Activated naive CD8-positive, alpha-beta T cell treated with anti-CD3 and anti-CD28 coated beads, Interleukin-2, amount 10 ng/mL, durations not matched to agents 7 days and 5 days (primary cell): ENCODE measurements at places on chromosomes 2 and 18. TPM values are rescaled to one million over a fixed set of nuclear protein-coding genes. Genes with fewer than 3 reads are reported as not detected.

The SLC5A7 gene
- not detected for total RNA-seq

The DES gene
- total RNA-seq: not detected

The C1GALT1C1L gene
- total RNA-seq: not detected

The NFATC1 gene
- total RNA-seq: 46.9 TPM

DNA sequence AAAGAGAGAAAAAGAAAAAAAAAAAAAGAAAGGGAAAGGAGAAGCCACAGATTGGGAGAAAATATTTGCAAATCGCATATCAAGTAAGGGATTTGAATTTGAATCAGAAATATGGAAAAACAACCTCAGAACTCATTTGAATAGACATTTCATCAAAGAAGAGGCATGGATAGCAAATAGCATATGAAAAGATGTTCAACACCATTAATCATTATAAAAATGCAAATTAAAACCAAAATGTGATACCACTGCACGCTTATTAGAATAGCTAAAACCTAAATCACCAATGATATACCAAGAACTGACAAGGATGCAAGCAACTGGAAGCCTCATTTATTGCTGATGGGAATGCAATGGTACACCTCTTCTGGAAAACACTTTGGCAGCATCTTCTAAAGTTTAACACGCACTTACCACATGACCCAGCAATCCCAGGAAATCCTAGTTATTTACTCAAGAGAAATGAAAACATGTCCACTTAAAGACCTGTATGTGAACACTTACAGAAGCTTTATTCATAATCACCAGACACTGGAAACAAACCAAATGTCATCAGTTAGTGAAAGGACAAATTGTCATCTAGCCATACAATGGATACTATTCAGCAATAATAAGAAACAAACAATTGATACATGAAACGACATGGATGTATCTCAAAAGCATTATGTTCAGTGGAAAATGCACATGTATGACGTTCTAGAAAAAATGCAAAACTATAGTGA is 10.3 kb downstream of the DNER start:
- H3K4me1 ChIP-seq: no peaks in the 10 kb centered on the region
- H3K36me3 ChIP-seq: no peaks in the 10 kb centered on the region
- H3K4me3 ChIP-seq: no peak overlapping the region

DNA sequence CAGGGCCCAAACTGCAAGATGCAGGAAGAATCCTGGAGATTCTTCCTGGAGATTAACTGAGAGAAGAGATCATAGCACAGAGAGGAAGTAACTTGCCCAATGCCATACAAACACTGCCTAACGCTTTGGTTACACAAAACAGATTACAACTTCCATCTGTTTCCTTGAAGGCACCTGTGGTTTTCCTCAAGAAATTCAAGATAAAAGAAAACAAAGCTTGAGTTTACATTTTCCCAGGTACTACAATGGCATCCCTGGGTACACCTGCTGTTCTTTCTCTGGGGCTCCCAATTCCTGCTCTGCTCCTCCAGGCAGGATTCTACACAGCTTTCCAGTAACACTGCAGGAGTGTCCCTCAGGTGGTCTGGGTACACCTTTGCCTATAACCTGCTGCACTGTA is 781.9 kb upstream of the ID2 start:
- H3K4me3 ChIP-seq: no peak overlapping the region
- peaks cover 9% of the 10 kb centered on the region for H3K27me3 ChIP-seq
- no peaks in the 10 kb centered on the region for H3K36me3 ChIP-seq
- peaks cover 25% of the 10 kb centered on the region for H3K4me1 ChIP-seq
- DNase-seq: no peak
- no peak overlapping the region for H3K27ac ChIP-seq

GRCh38 chr18:10544093-10544748 is 18.4 kb downstream of the NAPG start:
- no peak for DNase-seq
- H3K27me3 ChIP-seq: no peaks in the 10 kb centered on the region
- H3K4me1 ChIP-seq: peaks cover 4% of the 10 kb centered on the region
- H3K4me3 ChIP-seq: no peak overlapping the region
- peaks cover 28% of the 10 kb centered on the region for H3K36me3 ChIP-seq

- H3K36me3 ChIP-seq: no peaks in the 10 kb centered on the region
- H3K27me3 ChIP-seq: no peaks in the 10 kb centered on the region
- DNase-seq: no peak
Observed at GRCh38 chr18:34694591-34695165, 15.4 kb upstream of the DTNA start.

GRCh38 chr2:71560638-71561011 is 107.3 kb downstream of the DYSF start:
- DNase-seq: no peak
- no peak overlapping the region for H3K27ac ChIP-seq
- H3K27me3 ChIP-seq: peaks cover 7% of the 10 kb centered on the region
- no peaks in the 10 kb centered on the region for H3K36me3 ChIP-seq
- no peak overlapping the region for H3K4me3 ChIP-seq
- H3K4me1 ChIP-seq: no peaks in the 10 kb centered on the region
